ENCODE measurements at places on chromosomes 1 and 21.

DNA sequence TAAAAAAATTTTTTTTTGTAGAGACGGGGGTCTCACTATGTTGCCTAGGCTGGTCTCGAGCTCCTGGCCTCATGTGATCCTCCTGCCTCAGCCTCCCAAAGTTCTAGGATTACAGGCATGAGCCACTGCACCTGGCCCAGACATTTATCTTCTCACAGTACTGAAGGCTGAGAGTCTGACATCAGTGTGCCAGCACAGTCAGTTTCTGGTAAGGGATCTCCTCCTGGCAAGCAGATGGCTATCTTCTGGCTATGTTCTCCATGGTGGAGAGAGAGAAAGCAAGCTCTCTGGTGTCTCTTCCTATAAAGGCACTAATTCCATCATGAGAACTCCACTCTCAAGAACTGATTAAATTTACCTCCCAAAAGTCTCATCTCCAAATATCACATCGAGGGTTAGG, 57.8 kb upstream of the C1orf185 start:
- DNase-seq, result no peak

DNA sequence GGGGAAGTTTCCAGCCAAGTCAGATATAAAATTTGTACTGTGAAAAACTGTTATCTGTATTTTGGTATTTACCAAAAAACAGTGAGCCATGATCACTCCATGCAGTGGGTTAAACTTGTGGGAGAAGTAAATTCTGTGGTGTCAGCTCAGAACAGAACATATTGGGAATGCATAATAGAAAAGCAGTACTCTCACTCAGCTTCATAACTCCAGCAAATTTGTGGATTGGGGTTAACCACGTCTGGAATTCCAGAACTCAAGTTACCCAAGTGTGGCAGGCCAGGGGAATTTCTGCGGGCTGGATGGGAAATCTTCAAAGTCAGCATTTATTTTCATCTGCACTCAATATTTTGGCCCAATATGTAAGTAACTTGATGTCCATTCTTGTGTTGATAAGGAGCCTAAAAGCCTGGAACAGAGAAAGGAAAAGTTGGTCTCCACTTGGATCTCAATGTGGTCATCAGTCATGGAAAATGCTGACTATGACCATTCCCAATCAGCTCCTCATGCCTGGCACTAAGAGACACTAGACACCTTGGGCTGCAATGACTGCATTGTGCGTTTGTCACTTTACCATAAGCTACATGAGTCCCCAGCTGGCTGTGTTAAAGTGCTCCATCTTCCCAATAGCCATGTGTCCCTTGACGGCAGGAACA, 39.1 kb upstream of the ENAH start:
- no peak for DNase-seq

DNA sequence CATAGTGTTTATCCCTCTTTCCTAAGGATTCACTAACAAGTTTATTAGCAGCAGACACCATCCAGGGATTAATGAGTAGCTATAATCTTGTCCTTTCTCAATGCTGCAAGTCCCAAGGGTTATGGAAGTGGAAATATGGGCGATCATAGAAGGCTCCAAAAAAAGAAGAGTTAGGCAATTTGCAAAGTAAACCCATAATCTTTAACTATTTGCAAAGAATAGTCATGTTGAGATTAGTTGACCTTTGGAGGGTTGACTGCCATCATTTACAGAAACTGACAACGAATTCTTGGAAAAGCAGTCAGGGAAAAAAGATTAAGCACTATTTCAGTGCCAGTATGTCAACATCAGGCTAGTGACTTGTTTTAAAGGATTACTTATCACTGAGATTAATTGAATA, 169.9 kb downstream of the KCNT2 start:
- no peak for DNase-seq

- no peak for DNase-seq
Observed at GRCh38 chr21:34126691-34127090, 53.3 kb downstream of the MRPS6 start.

DNA sequence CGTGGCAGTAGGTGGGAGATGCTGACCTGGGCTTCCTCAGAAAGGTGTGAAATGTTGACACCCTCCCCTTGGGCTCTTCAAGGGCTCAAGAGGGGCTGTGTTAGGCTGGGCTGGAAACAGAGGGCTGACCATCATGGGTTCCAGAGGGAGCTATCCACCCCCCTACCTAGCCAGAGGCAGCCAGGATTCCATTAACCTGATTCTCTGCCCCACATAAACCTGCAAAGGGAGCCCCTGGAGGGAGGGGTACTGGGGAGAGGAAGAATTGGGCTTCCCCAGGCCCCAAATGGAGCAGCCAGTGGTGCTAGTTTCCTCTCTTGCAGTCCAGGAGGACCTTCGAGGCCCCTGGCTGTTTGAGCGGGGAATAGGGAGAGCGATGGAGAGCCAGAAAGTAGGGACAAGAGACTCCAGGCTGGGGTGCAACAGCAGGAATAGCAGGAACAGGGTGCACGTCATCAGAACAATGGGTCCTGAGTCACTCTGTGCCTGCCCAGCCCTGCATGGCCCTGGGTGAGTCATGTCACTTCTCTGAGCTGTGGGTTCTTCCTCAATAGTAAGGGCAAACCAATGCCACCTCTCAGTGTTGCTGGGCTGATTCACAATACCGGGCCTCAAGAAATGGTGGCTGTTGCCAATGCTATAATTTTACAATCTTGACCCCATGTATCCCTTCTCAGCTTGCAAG, 121.2 kb downstream of the EPHB2 start:
- DNase-seq, result no peak

DNA sequence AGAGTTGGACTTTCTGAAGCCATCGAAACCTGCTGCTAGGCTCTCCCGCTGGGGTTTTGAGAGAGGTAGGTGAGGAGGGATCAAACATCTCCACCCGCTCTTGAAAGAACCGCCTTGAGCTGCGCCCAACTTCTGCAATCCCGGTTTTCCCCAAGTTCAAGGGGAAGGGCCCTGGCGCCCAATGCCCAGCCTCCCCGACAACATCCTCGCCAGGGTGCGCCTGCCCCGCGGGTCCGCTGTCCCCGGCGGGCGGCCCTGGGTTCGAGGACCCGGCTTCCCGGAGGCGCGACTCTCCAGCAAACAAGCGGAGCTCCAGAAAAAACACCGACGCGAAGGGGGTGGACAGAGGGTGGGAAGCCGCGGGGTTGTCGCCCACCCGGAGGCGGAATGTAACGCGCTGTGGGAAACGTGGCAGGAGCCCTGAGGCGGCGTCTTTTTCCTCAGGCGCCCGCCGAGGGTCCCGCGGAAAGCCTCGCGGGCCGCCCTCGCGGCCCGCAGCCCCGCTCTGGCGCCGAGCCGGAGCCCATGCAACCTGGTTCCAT, 607 bp downstream of the BTG3 start:
- peak; percentile 8 for DNase-seq

DNA sequence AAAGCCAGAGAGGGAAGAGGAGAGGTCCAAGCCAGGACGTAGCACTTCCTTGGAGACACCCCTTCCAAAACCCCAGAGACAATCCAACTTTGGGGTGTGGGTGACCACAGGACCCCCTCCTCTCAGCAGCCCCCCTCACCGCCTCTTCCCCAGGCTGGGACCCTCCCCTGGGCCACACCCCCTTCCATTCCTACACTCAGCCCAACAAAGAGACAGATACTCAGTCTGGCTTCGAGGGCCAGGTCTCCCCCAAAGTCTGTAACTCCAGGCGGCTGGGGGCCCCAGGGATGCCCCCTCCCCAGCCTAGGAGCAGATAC, 1.4 kb downstream of the MEX3A start:
- DNase-seq, result no peak

GRCh38 chr21:32334980-32335531, 36.4 kb downstream of the MRAP start:
- no peak for DNase-seq

DNA sequence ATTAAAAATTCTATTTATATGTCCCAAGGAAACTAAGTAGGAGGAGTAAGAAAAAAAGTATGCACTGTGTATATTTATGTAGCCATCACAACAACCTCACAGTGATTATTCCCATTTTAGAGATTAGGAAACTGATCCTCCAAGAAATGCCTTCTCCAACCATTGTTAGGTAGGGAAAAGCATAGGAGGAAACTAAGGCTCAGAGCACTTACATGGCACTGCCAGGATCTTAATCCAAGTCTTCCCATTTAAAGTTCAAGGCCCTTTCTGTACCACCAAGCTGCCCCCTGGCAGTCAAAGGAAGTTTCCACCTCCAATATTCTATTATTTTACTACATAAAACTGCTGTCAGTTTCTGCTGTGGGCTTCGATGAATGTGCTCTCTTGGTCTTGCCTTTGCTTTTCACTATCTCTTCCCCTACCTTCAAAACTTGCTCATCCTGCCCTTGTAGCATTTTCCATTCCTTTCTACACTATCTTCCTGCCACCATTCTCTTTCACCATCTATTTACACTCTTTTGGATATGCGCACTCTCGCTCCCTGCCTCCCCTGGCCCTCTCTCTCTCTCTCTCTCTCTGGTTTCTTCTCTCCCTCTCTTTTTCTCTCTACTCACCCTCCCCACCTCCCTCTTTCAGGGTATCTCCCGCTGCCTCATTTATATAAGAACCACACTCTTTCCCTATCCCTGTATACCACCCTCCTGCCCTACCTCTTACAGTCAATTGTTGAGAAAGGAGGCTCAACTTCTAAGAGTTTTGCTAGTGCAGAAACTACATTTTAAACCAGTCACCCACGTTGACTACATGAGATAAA, 34.0 kb downstream of the PUM1 start:
- no peak for DNase-seq

GRCh38 chr1:162138112-162138511, 68.6 kb downstream of the NOS1AP start:
- DNase-seq, result no peak

DNA sequence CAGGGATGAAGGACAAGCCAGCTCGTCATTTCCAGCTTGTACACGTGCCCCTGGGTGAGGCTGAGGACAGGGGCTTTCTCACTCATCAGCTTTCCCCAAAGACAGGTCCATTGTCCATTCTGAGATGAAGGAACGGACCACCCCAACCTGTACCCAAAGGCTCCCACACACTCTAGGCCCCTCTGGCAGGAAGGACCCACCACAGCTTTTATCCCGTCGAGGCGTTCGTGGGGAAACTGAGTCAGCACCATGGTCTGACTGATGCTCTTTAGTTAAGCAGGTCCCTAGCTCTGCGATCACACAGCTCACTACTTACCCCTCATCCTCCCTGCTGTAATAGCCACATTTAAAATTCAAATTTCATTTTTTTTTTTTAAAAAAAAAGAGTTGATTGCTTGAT, 117.3 kb downstream of the AJAP1 start:
- no peak for DNase-seq

- no peak for DNase-seq
Observed at GRCh38 chr1:207838156-207839082, 72.5 kb downstream of the CD34 start.

- no peak for DNase-seq
Observed at GRCh38 chr1:37481289-37482003, 7.1 kb downstream of the ZC3H12A start.

GRCh38 chr1:41222496-41222895, 19.6 kb downstream of the SCMH1 start:
- no peak for DNase-seq

DNA sequence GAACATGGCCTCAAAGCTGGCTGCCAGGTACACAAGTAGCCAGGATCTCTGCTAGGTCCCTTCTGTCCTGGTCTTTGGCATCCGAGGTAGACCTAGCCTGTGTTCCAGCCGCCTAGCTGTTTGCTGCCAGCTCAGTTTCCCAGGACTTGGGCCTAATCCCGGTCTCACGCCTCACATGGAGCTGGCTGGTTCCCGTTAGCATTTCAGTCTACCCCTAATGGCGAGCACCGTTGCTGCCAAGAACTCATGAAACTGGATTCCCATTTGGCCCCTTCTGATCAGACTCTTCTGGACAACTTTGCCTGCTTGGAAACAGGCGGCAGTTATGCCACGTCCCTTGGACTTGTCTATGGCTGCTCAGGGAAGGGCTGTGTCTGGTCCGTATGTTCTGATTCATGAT, 26.2 kb upstream of the HHAT start:
- no peak for DNase-seq

DNA sequence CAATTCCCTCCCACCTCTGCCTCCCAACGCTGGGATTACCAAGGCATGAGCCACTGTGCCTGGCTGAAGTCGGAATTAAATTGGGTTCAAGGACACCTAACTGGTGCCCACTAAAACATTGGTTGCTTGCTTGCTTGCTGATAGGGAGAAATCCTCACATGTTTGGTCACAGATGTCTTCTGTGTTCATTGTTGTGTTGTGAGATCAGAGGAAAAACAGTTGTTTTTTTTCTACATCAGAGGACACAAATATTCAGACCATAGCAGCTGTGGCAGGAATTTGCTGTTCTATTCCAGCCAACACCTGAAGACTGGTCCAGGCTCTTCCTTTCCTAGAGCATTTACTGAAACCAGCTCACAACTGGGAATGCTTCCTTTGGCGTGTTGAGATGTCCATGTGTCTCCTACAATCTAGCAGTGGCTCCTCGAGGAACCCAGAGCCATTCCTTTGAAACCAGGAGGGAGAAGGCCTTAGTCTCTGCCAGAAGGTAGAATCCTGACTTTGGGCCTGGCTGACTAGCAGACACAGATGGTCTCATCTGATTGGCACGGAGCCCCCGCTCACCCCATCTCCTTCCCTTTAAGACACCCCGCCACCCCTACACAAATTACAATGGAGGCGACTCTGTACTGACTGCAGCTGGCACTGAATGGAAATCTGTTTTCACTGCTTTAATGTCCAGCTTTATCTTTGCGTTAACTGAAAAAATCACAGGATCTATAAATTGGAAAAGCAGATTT, 24.3 kb upstream of the TRIM17 start:
- no peak for DNase-seq

DNA sequence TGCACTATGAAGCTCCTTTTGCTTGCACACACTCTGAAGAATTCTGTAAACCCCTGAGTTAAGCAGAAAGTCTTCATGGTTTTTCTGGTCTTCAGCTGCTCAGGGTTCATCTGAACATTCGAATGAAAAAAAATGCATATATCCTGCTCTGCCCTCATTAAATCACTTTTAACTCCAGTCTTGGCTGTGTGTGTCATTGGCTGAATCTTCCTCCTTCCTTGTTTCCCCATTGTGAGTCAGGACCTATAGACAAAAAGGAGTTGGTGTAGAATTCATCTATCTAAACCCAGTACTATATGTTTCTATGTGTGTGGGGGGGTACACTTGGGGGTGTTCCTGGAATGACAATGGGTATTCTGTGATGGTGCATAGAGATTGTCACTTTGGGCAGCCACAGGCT, 6.6 kb upstream of the SPRR1B start:
- DNase-seq, result no peak

GRCh38 chr21:45882645-45883044, 98.9 kb upstream of the COL6A1 start:
- no peak for DNase-seq

GRCh38 chr1:2983319-2983705, 38.0 kb upstream of the ACTRT2 start:
- DNase-seq, result no peak

GRCh38 chr1:231603598-231604275, 22.9 kb upstream of the DISC1 start:
- no peak for DNase-seq
